ENCODE measurements at places on chromosomes 5 and 9.

DNA sequence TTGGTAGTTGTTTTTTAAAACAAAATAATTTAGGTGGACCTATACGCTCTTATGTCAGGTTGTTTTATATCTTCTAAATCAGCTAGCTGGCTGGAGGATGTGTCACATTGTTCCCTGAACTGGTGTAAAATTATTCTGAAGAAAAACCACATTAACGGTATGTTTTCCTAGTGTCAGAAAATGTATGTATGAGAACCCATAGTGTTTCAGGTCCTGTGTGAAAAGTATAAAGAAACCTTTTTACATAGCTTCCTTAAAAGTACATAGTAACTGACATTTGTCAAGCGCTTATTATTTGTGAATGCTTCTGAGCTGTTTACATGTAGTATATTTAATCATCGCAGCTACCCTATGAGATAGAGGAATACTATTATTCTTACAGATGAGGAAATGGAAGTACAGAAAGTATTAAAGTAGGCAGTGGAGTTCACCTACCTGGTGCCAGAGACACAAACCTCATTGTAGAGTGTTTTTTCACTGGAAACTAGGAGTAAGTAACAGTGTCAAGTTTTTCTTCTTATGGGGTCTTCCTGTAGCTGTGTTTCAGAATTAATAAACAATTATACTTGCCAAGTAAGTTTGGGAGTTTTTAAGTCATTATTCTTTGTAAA, 10.4 kb upstream of the FAM120AOS start:
- DNase-seq: no peak

GRCh38 chr9:33921967-33922895, 105.3 kb downstream of the UBE2R2 start:
- no peak for DNase-seq

- no peak for DNase-seq
These were observed 34.7 kb upstream of the IDNK start for GRCh38 chr9:83588256-83588655.

DNA sequence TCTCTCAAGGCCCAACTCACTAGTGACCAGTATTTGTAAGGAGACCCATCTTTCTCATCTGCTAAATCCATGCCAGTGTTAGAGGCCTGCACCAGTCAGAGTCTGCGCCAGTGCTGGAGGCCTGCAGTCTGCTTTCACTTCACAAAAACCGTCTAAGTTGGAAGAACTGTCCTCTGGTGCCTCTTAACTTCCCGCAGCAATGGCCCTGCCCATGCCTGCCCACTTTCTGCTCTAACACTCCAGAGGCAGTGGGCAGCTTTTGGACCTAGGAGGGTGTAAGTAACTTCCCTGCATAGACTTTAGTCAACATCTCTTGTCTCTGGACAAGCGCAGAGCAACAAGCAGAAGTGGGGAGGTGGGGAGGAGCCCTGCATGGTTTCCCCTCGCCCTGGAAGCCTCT, 152.9 kb downstream of the AUH start:
- DNase-seq: peak; percentile 53

GRCh38 chr5:36755342-36755741, 121.2 kb upstream of the NIPBL start:
- DNase-seq: no peak

DNA sequence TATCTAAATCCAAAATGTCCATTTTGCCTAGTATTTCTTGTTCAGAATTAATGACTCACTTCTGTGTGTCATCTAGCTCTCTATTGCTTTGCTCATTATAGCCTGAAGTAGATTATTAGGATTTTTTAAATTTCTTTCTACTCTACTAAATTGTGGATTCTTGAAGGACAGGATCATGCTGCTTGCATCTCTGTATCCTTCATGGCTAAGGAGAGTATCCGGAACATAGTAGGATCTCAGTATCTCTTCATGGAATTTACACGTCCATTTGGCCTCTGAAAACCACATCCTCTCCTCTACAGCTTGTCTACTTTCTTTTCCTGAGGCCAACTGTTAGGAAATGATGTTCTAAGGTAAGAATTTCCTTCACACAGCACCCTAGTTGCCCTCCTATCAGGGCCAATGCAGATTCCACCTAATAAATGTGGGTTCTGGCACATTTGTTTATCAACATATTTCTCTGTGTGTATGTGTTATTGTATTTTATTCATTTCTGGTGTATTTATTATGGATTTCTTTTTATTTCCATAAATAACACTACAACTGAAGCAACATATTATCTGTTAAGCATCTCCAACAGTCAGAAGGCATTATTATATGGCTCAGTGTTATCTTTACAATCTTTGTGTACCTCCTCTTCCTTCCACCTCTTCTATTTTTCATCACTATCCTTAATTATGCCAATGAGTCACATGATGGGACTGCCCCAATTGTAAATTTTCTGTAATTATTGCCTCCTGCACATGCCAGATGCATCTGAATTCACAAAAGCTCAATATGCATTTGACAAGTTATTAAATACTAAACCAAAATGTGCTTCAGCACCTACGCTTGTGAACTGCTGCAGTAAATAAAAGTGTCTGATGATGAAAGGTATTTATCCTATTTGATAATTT, 557.8 kb upstream of the TLE4 start:
- DNase-seq: no peak

- DNase-seq: no peak
These were observed 98.4 kb downstream of the MAPKAP1 start for GRCh38 chr9:125608489-125609224.

GRCh38 chr5:132766020-132766805, 10.8 kb downstream of the SEPTIN8 start:
- no peak for DNase-seq

Data from inflammatory macrophage (primary cell).